Large intestine (tissue), 12 donors: ENCODE measurements at places on chromosomes 12 and 14.
A peak's percentile ranks its signal among the peaks of the same experiment; 100 is the strongest.

DNA sequence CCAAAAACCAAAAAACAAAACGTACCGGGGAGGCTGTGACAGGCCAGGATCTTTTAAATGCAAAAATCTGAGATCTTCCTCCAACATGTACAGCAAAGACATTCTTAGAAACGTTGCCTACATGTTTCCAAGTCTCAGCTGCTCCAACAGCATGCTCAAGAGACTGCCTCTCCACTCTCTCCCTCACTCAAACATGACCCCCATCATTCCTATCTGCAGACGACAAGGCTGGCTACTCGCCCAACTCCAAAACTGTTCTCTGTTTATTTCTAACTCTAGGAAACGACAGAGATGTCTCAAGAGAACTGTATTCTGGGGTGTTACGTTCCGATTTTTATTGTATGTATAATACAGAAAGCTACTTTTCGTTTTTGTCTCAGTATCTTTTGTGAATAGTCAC, 57.5 kb upstream of the TMCC3 start:
- peak; percentile 50 for DNase-seq

GRCh38 chr14:99389174-99389826, 91.4 kb downstream of the SETD3 start:
- DNase-seq: peak; percentile 24

- DNase-seq: no peak
Measured at GRCh38 chr14:24607081-24607480, 2.4 kb downstream of the GZMH start.

GRCh38 chr12:89162589-89163261, 189.6 kb downstream of the DUSP6 start:
- DNase-seq: peak; percentile 65

DNA sequence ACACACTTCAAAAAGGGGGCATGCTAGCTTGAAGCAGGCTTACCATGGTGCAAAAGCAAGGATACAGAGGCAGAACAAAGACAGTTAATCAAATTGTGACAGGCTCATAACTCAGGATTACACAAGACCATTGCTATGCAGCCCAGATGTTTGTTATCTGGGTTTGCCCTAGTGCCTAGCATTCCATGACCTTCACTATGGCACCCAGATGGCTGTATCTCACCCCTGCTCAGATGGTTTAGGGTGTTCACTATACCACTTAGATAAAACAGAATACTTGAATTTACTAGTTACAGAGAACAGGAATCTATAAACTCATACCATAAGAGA, 56.2 kb downstream of the SDR9C7 start:
- DNase-seq: no peak

- peak; percentile 40 for DNase-seq
Measured at GRCh38 chr12:126907900-126908764, 1358.8 kb upstream of the TMEM132C start.

DNA sequence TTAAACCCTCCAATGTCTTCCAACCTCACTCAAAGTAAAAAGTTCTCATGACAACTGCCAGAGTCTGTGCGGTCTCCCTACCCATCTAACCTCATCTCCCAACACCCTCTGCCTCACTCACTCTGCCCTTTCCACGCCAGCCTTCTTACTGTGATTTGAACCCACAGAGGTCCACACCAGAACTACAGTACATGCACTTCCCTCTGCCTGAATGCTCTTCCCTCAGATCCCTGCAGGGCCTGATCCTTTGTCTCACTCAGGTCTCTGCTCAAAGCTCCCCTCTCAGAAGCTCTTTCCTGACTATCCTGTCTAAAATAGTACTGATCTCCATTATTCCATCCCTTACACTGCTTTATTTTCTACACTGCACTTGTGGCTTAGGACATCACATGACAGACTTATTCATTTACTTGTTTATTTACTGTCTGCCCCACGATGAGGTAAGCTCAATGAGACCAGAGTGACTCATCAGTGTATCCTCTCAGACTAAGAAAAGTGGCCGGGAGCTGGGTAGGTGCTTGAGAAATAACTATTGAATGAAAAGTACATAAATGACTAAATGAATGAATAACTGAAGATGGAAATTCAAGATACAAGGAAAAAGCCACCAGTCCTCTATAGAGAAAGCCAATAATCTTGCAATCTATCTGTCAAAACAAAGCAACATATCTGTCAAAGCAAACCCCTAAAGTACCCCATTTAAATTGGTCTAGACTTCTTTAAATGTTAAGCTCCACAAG, 17.1 kb downstream of the POMT2 start:
- peak; percentile 69 for DNase-seq

DNA sequence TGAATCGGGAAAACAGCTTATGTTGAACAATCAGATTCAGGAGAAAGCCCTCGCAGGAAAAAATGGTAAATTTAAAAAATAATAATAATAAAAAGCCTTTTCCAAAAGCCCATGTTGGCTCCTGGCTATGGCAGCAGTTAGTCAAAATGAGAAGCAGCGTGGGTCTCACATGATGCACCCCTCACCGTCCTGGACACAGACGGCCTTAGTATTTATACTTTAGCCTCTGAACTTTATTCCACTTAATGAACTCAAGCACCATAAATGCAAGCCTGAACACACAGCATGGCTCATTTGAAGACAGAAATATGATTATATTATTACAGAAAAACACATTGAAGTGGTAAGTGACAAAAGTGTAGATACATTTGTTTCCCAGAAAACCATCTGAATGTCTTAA, 160.9 kb downstream of the RIMBP2 start:
- DNase-seq: no peak

- no peak for DNase-seq
Measured at GRCh38 chr14:66087231-66087630, 398.9 kb upstream of the CCDC196 start.

- no peak for DNase-seq
Measured at GRCh38 chr12:94128280-94128679, 20.1 kb upstream of the PLXNC1 start.

GRCh38 chr12:124809878-124810277, 53.8 kb downstream of the SCARB1 start:
- DNase-seq: no peak

DNA sequence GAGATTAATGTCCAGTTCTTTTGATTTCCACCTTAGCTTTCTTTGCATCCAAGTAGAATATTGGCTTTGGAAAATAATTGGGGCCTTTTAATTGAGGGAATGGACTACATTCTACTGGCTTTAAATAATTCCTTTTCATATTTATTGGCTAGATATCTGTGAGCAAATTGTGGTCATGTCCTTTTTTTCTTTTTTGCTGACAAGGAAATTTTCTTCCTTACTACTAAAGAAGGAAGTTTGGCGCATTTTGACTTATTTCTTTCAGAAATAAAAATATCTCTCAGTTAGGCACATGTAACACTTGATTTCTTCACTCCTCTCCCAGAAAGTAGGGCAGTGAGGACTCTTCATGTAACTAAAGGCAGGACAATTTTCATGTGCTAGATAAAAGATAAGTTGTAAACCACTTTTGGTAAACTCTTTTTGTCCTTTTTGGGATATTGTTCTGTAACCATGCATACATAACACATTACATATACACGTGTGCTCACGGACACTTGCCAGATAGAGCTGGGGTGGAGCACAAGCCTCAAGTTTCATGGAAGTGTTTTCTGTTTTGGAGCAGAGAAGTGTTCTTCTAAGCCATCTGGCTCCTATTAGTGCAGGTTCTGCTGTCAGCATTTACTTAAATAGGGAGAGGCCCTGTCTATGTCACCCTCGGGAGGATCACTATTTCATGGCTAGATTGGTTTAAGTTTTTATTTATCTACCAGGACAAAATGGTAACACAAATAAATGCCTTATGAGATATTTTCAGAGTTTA, 85.1 kb upstream of the LRIG3 start:
- DNase-seq: peak; percentile 11

- no peak for DNase-seq
Measured at GRCh38 chr14:76948976-76949375, 79.5 kb downstream of the IRF2BPL start.

DNA sequence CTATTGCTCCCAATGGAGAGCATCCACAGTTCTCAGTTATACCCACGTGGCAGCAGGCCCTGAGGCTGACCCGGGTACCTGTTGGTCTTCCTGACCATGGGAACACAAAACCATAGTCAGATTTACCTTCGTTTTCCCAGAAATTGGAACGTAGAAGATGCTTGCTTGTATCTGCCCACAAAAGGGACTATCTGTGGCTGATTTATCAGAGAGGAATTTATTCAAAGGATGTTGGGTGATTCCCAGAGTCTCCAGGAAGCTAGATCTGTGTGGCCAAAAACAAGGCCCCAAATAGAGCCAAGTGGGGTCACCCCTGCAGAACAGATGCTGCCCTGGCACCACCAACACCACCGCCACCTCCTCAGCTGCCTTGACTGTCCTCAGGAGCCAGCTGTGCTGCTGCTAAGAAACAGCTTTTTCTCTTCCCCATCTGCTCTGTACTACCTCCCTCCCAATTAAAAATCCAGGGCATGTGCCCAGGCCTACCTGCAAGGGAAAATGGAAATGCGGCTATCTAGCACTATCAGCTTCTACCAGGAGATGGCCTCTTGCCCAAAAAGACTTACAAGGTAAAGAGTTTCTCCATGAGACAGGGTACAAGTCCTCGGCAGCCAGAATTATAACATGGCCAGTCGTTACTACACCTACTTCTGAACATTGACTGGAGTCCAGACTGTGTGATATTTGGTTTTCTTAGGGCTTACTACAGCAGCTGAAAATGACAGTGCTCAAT, 128.6 kb upstream of the PLEKHG7 start:
- no peak for DNase-seq

- no peak for DNase-seq
Measured at GRCh38 chr14:37720131-37720530, 124.7 kb downstream of the TTC6 start.

- DNase-seq: no peak
Measured at GRCh38 chr12:118500299-118500698, 123.9 kb downstream of the SUDS3 start.

GRCh38 chr14:106528717-106529116, 1002.3 kb downstream of the TMEM121 start:
- no peak for DNase-seq

DNA sequence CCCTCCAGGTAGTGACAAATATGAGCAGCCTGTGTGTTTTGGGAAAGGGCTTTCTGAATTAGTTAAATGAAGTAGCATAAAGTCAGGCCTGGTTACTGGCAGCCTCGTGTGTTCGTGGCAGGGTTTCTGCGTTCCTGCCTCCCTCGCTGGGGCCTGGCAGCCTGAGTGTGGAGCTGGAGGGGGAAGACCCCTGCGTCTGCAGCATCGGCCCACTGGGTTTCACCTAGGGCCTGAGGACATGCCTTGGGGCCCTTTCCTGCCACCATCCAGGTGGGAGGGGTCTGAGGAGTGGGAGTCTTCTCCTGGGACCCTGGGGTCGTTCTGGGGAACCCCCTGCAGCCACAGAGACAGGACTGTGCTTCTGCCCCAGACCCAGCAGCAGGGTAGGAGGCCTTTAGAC, 20.4 kb upstream of the AMN start:
- DNase-seq: no peak

DNA sequence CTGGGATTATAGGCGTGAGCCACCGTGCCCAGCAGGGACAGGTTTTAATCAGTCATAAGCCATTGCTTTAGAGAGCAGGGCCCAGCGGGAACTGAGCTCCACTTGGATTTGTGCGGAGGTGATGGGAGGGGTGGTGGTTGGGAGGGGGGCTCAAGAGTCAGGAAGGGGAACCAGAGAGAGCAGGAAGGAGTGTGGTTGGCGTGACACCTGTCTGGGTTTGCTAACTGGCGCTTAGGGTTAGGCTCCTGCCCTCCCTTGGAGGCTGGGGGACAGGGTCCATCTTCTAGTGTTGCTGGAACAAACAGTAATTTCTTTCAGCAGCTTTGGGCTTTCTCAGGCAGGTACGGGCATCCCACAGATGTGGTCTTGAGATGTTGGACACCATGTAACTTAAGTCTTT, 7.5 kb upstream of the ALDH2 start:
- no peak for DNase-seq

- DNase-seq: no peak
Measured at GRCh38 chr12:7591531-7591930, 74.2 kb downstream of the APOBEC1 start.

- no peak for DNase-seq
Measured at GRCh38 chr12:47811581-47812484, 7.9 kb downstream of the HDAC7 start.

DNA sequence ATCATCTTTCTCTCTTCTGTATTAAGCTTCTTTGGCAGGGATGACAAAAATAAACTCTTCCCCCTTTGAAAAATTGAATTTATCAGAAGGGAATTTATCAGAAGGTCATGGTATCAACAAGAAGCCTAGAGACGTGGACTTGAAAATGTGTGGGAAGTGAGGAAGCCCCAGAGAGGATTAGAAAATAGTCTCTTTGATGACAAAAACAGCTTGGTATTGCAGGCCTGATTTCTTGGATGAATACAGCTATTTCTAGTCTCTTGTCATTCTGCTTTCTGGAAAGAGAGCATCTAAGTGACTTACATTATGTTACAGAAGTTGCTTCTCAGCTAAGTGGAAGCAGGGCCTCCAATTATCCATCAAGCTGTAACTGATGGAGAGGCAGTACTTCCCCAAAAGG, 111.1 kb downstream of the KITLG start:
- no peak for DNase-seq

GRCh38 chr12:53205747-53206419, 1.2 kb downstream of the ITGB7 start:
- no peak for DNase-seq

GRCh38 chr14:75143761-75144527, 17.1 kb upstream of the NEK9 start:
- DNase-seq: no peak

GRCh38 chr12:203074-203461, 10.9 kb downstream of the SLC6A12 start:
- DNase-seq: no peak

GRCh38 chr14:77657280-77657679, 40.8 kb upstream of the SPTLC2 start:
- no peak for DNase-seq
